ENCODE measurements at places on chromosomes 16 and 17.

DNA sequence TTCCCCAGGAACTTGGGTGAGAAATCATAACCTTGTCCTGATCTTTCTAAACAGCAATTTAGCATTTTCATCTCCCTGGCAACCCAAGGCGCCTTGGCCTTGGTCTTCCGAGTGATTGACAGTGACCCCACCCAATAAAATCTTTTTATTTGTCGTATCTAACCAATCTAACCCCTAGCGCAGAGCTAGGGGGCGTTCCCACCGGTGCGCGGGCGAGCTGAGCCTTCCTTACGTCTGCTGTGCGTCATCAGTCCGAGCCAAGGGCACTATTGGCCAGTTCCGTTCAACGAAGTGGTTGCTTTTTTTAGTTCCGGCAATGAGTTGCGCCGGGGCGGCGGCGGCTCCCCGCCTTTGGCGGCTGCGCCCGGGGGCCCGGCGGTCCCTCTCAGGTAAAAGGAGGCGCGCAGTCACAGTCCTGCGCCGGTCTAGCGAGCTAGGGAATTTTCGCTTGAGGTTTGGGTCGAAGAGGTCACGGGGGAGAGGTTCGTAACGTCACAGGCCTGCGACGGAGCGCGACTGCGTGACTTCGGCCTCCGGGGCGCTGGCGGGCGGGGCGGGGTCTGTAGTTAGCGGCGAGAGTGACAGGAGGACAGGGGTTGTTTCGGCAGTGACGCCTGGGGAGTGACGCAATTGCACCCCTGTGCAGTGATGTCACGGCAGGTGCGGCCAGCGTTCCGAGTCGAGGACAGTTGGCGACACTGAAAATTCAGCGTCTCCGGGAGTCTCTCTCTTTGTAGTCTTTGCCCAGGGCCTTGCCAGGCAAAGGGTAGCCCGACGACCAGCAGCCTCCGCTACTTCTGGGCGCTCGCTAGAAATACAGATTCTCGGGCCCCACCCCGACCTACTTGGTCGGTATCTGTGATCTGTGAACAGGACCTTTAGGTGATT lies at the start of gene COQ7:
Gene COQ7 (plus strand): TSS at position 266 of the 888 bp plus-strand sequence. CDS start 51 bp downstream, at position 317.
- no peaks in the 10 kb centered on the region for H3K27me3 ChIP-seq
- peak within 1 kb of the TSS; percentile 100 for H3K4me3 ChIP-seq
- peak; percentile 94 for DNase-seq
- H3K27ac ChIP-seq: peak within 1 kb of the TSS; percentile 100
- H3K4me1 ChIP-seq: peaks cover 4% of the 10 kb centered on the region
- no peaks in the 10 kb centered on the region for H3K36me3 ChIP-seq

GRCh38 chr17:47264166-47264565 lies 10.5 kb downstream of the ITGB3 start:
- H3K4me3 ChIP-seq: no peak overlapping the region
- peaks cover 23% of the 10 kb centered on the region for H3K4me1 ChIP-seq
- no peak overlapping the region for H3K27ac ChIP-seq
- DNase-seq: no peak
- peaks cover 6% of the 10 kb centered on the region for H3K36me3 ChIP-seq
- no peaks in the 10 kb centered on the region for H3K27me3 ChIP-seq

GRCh38 chr16:48492133-48492532 lies 106.9 kb upstream of the SIAH1 start:
- H3K27ac ChIP-seq: no peak overlapping the region
- H3K36me3 ChIP-seq: no peaks in the 10 kb centered on the region
- DNase-seq: no peak
- no peaks in the 10 kb centered on the region for H3K27me3 ChIP-seq

DNA sequence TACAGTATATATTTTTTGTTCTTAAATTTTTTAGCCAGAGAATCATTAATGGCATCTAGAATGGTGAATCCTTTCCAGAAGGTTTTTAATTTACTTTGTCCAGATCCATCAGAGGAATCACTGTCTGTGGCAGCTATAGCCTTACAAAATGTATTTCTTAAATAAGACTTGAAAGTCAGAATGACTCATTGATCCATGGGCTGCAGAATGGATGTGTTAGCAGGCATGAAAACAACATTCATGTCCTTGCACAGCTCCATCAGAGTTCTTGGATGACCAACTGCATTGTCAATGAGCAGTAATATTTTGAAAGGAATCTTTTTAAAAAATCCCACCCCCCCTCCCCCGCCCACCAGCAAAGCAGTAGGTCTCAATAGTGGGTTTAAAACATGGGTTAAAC lies 51.4 kb downstream of the CACNG1 start:
- no peak overlapping the region for H3K4me3 ChIP-seq
- H3K27ac ChIP-seq: no peak overlapping the region
- H3K27me3 ChIP-seq: no peaks in the 10 kb centered on the region
- no peaks in the 10 kb centered on the region for H3K36me3 ChIP-seq
- DNase-seq: no peak

DNA sequence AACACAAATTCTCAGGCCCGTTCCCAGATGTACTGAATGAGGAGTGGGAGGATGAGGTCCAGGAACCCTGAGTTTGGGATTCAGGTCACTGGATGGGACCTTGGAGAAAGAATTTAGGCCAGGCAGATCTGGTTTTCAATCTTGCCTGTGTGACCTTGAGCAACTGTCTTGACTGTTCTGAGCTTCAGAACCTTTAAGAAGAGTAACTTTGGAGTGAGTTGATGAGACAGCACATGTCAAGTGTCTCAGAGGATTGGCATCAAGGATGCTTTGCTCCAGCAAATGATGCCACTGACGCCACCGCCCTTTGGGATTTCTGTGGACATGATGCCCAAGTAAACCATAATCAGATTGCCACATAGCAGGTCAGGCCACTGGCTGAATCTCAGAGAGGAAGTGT lies 56.2 kb upstream of the DNAJA2 start:
- H3K4me3 ChIP-seq: no peak overlapping the region
- H3K27ac ChIP-seq: no peak overlapping the region
- DNase-seq: no peak
- no peaks in the 10 kb centered on the region for H3K36me3 ChIP-seq
- no peaks in the 10 kb centered on the region for H3K27me3 ChIP-seq

DNA sequence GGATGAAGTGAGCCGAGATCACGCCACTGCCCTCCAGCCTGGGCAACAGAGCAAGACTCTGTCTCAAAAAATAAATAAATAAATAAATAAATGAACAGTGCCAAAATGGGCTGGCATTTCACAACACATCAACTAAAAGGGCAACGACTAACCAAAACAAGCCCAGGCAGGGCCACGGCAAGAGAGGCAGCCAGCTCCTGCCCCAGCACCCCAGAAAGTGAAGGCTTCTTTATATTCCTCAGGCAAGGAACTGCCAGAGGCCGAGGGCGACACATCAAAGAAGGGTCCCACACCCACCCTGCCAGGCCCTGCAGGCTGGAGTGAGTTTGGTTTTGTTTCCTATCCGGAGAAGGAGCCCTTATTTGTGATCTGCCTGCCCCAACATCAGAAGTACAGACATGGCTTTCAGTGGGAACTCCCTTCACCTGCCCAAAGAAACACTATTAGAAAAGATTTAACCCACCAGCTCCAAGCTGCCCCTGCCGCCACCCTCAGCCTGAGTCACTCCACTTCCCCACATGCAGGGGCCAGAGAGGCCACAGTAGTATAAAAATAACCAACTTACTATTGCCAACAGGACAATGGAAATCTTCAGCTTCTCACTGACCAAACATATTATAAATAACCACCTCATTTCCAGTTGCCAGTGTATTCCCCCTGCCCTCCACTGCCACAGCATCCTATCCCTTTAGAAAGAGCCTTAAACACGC lies 8.0 kb downstream of the FBXO31 start:
- H3K27ac ChIP-seq: no peak overlapping the region
- no peak for DNase-seq
- no peaks in the 10 kb centered on the region for H3K27me3 ChIP-seq
